ENCODE measurements at places on chromosomes 5 and 9. TPM values are rescaled to one million over a fixed set of nuclear protein-coding genes. Genes with fewer than 3 reads are reported as not detected.

ARID3C gene
- not detected for total RNA-seq

EPB41L4B gene
- 8.9 TPM for total RNA-seq

FREM1 gene
- 20.4 TPM for total RNA-seq

HTR1A gene
- not detected for total RNA-seq

TARS1 gene
- 144 TPM for total RNA-seq

Data from camera-type eye (tissue), 1 donor.